ENCODE measurements at places on chromosomes 4 and X.

DNA sequence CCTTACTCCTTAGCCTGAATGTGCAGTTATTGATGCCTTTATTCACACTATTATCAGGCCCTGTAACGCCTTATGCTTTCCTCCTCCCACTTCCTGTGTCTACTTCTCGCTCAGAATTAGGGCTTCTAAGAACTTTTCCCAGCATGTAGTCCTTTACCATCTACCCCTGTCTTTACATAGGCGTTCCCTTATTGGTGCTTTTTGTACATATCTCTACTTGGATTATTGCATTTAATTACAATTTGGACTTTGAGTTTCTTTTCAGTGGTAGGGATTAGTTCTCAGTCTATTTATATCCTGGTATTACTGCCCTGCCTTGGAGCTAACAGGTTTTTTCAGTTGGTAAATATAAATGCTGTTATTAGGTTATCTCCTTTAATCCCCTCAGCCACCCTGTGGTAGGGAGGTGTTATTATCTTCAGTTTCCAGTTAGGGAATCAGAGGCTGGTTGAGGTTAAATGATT, 84.0 kb downstream of the RBPJ start:
- no peak for DNase-seq

- DNase-seq: peak; percentile 88
Observed at GRCh38 chr4:30863021-30863420, 142.9 kb downstream of the PCDH7 start.

- DNase-seq: peak; percentile 56
Observed at GRCh38 chr4:102574317-102574716, 73.2 kb downstream of the NFKB1 start.

GRCh38 chrX:13863324-13863723, 46.4 kb upstream of the GPM6B start:
- DNase-seq: no peak

DNA sequence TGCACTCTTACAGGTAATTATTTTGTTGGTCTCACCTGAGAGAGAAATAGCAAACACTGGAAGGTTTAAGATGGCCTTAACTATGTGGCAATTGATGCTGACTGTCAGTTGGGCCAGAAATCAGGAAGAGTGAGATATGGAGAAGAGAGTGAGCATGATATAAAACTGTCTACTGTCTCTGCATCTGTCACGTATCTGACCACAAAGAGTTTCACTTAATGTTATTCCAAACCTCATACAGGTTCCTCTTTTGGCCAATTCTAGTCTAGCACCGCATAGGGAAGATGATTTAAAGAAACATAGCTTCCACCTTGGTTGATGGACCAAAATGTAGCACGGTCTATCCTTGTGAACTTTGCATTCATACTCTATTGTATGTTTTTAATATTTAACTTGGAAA, 381.0 kb upstream of the BOD1L1 start:
- DNase-seq: no peak

DNA sequence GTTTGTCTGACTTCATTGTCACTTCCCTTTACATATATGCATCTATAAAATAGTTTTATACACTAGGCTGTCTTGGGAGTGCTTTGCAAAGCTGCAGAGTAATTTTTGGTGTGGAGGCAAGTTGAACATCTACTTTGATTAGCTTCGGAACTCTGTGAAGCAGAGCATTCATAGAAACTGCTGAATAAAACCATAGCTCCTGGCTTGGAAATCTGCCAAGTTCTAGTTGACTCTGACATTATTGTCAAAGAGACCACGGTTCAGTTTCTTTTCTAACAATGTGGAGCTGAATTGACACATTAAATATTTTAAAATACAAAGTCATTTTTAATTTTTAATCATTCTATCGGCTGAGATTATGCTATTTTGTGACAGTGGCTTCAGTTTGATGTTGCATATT, 335.0 kb downstream of the BMPR1B start:
- no peak for DNase-seq

GRCh38 chr4:80266253-80266901, at the start of gene FGF5:
TSS of gene FGF5 (plus strand) at chr4:80266664. CDS start at chr4:80266825, 161 bp downstream.
- peak; percentile 93 for DNase-seq

DNA sequence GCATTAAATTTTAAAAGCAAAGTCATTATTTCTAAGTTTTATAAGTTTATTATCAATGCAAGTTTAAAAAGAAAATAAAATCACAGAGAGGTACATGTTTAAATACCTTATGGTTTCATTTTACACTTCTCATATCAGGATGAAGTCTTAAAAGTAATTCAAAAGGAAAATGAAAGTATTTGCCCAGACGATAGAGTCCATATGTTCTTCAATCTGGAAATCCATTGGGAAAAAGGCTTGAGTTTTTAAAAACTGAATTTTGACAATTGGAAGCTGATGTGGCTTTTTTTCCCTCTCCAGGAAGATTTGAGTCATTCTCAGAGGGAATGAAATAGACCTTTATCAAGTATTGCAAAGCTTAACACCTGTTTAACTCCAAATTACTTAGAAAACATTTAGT, 37.1 kb downstream of the MAB21L2 start:
- peak; percentile 40 for DNase-seq

GRCh38 chr4:116215622-116216021, 869.8 kb downstream of the TRAM1L1 start:
- DNase-seq: no peak

GRCh38 chrX:32155044-32155638, 1056.2 kb downstream of the DMD start:
- DNase-seq: no peak

DNA sequence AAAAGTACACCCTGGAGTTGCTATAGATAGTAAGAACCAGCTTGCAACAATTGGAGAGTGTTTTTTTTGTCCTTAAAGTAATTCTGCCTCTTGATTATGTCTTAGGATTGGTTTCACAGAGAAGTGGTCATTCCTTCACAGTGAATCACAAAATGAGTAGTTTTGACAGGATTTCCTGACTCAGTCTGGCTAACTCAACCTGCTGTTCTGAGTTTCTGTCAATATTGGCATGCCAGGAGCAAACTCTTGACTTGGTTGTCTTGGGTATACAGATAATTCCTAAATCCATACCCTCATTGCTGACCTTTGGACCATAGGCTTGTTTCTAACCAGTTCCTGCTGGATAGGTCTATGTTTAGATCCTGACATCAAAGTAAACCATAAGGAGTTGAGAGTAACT, 9.4 kb downstream of the FHIP1A start:
- DNase-seq: peak; percentile 90

DNA sequence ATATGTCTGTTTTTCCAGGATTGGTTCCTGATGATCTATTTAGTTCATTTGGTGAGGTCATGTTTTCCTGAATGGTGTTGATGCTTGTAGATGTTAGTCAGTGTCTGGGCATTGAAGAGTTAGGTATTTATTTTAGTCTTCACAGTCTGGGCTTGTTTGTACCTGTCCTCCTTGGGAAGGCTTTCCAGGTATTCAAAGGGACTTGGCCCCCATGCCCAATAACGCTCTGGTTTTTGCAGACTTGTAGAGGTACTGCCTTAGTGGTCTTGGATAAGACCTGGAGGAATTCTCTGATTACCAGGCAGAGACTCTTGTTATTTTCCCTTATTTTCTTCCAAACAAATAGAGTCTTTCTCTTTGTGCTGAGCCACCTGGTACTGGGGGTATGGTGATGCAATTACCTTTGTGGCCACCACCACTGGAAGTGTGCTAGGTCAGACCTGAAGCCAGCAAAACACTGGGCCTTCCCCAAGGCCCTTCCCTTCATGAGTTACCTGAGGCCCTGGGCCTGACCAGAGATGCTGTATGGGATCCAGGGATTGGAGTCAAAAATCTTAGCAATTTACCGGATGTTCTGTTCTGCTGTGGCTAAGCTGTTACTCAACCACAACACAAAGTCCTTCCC, 63.3 kb upstream of the RXFP1 start:
- no peak for DNase-seq

- DNase-seq: no peak
Observed at GRCh38 chrX:110678591-110678990, 117.0 kb downstream of the CHRDL1 start.

GRCh38 chr4:90122355-90122748, 4.8 kb upstream of the CCSER1 start:
- no peak for DNase-seq

DNA sequence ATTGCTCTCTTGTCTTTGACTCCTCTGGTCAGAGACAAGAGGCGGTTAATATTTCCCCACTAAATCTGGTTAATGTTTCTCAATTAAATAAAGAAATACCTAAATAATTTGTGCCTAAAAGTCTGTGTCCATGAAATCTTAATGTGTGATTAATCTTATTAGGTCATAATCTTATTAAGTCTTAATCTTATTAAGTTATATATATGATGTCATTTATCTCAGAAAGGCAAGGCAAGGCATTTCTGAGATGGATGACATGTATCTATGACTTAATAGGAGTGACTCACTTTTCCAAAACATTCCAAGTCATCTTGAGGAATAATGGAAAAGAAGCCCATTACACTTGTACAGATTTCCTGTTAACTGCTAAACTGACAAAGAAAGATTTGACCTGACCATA, 74.7 kb downstream of the TRAM1L1 start:
- DNase-seq: peak; percentile 5

GRCh38 chr4:168398589-168398988, 80.0 kb upstream of the DDX60 start:
- no peak for DNase-seq

- DNase-seq: peak; percentile 26
Observed at GRCh38 chrX:115561605-115562479, 868 bp downstream of the PLS3 start.

DNA sequence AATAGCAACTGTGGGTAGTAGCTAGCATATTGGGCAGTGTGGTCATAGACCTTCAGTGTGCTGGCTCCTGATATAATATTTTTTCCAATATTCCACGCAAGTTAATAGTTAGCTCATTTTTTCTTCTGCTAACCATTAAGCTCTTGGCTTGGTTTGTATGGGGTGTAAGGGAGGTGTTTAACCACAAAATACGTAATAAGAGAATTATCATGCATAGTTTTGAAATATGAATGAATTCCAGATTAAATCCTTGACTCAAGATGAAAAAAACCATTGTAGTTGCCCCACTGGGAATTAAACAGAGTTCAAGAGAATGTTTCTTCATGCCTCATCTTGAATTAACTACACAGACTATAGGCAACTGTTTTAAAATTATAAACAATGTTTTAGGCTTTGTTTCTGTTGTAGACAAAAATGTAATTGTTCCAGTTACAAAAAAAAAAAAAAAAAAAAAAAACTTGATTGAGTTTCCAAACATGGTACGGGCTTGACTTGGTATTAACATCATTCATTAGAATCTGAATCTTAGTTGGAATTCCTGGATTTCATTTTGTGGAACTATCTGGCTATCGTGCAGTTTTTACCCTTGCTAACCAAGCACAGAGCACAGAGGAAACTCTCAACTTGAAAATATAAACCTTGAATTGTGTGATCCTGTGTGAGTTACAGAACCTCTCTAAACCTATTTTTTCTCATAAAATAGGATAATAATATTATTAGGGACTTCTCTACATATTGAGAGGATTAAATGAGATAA, 28.4 kb downstream of the CXCL1 start:
- DNase-seq: peak; percentile 97

DNA sequence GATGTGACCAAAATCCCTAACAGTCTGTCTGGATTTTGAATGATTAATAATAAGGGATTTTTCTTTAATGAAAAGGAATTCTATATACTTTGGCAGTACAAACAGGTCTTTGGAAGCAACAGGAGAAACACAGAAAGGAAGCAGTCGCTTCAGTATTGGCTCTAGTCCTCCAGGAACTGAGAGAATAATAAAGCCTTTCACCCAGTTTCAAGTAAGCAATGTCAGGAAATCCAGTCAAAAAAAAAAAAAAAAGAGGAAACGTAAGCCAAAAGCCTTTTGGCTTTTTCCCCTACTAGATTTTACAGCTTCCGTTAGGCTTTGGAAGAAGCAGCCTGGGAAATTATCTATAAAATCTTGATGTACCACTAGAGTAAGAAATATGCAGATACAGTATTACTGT, 61.7 kb upstream of the HDAC8 start:
- no peak for DNase-seq

DNA sequence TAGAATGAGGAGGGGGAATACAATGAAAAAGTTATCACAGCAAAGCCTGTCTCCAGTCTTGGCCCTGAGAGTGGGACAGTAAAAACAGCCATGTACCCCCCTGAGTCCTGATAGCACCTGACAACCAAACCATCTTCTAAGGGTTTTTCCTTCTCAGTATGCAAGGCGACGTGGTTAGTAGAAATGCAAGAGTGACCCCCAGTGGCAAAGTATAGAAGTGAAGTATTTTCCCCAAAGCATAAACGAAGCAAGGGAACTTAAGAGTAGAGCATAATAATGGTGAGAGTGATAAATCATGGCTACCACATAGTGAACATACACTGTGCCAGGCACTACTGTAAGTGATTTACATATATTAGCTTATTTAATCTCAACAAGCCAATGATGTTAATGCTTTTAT, 52.8 kb downstream of the FAM47C start:
- DNase-seq: peak; percentile 21

DNA sequence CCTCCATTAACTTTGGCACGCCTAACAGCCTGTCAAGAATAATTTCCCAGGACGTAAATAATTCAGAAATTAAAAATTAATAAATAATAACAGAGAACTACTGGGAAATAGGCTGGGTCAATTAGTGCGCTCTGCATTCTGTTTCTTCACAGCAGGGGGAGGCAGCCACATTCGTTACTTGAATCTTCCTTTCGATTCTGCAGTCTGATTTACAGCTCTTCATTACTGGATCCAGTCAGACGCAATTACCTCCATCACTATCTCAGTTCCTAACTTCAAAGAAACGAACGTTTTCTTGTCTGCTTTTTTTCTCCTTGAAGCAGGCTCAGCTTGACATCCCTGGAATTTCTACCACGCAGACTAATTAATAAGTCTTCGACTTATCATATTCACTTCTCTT, 9.0 kb upstream of the RPL34 start:
- DNase-seq: peak; percentile 32

DNA sequence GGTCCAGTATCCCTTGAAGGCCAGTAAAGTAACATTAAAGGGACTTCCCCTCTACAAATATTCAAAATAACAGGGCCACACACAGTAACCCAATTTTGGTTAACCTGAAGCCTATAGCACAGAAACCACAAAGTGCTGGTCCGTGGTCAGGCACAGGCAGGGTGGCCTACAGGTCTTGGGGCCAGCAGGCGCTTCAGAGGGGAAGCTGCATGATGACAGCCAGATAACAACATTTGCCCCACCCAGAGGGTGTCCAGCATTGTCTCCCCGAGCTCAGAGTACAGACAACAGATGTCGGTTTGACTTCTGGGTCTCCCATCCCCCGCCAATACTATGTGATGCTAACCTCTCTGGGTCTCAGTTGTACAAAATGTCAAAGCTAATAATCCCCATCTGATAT, 51.1 kb downstream of the SH3KBP1 start:
- DNase-seq: no peak

DNA sequence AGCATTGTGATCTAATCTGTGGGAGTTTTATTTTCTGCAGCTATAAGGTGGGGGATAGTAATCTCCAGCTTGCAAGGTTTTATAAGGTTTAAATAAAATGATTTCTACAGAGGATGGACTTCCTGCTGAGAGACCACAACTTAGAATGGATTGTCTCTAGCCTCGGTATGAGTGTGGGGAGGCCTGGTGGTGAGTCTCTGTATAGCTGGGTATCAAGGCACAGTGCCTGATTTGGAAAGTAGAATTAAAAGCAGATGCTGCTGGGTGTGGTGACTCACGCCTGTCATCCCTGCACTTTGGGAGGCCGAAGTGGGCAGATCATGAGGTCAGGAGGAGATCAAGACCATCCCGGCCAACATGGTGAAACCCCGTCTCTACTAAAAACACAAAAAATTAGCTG, 162.0 kb upstream of the GATB start:
- DNase-seq: peak; percentile 25

GRCh38 chr4:44765116-44765515, 38.8 kb upstream of the GNPDA2 start:
- DNase-seq: no peak
